ENCODE measurements at places on chromosomes 2 and 18.

- DNase-seq, result no peak
Measured at GRCh38 chr2:241459520-241459919, 48.9 kb downstream of the STK25 start.

DNA sequence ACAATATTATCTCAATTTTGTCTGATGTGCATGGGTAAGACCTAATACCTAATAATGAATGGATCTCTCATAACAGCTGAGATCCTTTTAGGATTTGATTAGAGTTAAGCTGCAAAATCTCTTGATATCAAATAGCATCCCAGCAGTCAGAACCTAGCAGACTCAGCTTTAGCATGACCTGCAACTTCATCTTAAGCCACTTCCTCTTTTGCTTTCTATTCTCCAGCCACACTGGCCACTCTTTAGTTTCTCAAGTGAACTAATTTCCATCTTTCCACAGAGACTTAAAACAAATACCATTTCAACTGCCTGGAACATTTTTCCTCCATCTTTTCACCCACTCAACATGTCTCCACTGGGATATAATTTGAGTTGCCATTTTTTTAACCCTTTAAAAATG, 1251.6 kb upstream of the ZEB2 start:
- no peak for DNase-seq

- DNase-seq, result no peak
Measured at GRCh38 chr2:161975062-161975812, 98.8 kb downstream of the DPP4 start.

DNA sequence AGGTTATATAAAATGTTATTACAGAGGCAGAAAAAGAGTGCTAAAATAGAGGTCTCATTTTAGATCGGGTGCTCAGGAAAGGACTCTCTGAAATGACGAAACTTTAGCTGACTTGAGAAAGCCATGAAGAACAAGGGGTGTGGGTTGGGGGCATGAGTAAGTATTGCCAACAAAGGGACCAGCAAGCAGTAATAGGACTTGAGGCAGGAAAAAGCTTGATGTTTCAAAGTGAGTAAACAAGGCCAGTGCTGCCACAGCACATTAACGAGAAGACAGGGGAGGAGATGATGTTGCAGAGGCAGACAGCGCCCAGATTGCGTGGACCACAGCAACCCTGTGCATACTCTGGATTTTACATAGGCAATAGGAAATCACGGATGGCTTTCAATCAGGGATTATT, 318.8 kb downstream of the ZEB2 start:
- no peak for DNase-seq

DNA sequence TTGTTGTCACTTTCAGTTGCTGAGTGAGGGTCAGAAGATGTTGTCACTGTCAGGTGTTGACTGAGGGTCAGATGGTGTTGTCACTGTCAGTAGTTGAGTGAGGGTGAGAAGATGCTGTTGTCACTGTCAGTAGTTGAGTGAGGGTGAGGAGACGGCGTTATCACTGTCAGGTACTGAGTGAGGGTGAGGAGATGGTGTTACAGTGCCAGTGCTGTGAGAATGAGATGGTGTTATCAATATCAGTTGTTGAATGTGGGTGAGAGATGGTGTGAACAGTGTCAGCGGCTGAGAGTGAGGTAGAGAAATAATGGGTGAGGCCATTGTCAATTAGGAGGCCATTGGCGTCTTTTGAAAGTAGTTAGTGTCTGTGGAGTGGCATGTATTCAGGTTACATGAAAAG, 1.6 kb upstream of the ATP9B start:
- no peak for DNase-seq

GRCh38 chr2:98465456-98466226, 21.0 kb downstream of the INPP4A start:
- peak; percentile 46 for DNase-seq

- no peak for DNase-seq
Measured at GRCh38 chr2:77664491-77664890, 142.3 kb upstream of the LRRTM4 start.

DNA sequence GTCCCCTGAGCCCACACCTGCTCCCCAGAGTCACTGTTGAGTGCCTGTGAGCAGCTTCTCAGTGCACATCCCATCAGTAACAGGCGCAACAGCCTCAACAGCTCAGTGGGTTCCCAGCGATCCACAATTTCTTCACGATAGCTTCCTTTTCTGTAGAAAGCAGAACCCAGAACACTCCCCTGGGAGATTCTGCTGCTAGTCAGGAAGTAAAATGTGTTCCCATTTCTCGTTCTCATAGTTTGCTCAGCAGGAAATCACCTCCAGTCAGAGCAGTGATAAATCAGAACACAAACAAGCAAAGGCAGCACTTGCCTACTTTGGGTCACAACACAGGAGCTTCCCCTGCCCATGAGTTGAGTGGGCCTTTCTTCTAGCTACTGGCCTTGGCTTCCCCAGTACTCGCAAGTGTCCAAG, 48.9 kb upstream of the ATG16L1 start:
- no peak for DNase-seq

GRCh38 chr2:162091325-162092007, 17.5 kb upstream of the DPP4 start:
- no peak for DNase-seq

GRCh38 chr2:9212010-9212635, 5.5 kb downstream of the ASAP2 start:
- DNase-seq, result no peak
